RCC 7860 (cell line): ENCODE measurements at places on chromosomes 3 and 15.

DNA sequence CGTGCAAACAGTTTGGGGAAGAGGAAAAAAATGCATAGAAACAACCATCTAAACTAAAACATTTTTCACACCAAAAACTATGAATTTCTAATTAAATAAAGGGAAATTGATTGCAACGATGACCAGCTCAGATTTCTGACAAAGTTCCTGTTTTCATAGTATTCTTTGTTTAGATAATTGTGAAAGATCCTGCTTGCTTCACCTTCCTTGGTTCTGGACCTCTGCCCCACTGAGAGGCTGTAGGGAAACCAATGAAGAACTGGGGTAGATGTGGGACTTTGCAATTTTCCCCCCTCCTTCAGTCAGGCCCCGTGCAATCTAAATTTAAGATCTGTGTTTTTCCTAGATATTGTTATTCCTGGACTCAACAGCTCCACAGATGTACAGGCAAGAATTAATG lies 13.8 kb upstream of the TEX264 start:
- no peak for DNase-seq

DNA sequence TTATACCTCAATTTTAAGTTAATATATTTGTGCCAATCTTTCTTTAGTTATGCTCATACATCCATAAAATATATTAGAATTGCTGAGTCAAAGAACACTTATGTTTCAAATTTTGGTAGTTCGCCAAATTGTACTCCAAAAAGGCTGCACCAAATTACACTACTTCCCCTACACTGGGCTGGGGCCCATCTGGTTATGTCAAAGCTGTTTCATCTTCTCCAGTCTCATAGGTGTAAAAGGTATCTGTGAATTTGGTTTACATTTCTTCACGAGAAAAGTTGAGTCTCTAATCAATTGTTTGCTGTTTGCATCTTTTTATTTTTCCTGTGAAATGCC lies 706 bp downstream of the FSIP1 start:
- no peak for DNase-seq

GRCh38 chr15:50764461-50765194 lies 878 bp downstream of the SPPL2A start:
- no peak for DNase-seq

DNA sequence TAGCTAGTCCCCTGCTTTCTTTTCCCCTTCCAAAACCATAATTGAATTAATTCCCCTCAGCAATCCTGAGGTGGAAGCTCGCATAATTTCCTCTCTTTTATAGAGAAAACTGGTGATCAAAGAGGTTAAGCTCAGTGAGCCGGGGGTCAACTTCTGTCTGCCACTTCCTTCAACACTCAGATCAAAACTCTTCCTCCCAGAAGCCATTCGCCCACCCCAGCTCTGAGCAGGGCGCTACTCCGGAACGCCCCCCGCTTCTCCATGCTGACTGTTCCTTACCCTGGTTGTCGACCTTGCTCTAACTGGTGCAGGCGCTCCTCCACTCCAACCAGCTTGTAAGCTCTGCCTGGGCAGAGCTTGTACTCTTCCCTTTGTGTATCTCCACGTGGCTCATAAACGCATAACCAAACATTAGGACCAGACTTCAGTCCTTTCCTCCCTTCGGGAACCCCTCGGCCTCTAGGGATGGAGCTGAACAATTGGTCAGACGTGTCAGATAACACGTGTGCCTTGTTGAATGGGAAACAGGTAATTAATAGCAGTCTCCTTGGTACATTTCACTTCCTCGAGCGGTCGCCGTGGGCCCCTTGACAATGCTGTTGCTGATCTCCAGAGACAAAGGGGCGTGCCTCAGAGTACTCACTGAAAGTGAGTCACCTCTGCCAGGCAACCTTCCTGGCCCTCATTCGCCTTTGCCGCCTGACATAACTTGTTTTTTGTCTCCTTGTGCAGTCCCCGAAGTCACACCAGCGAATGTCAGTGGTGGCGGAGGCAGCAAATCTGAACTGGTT lies 71.8 kb downstream of the IL5RA start:
- no peak for DNase-seq

DNA sequence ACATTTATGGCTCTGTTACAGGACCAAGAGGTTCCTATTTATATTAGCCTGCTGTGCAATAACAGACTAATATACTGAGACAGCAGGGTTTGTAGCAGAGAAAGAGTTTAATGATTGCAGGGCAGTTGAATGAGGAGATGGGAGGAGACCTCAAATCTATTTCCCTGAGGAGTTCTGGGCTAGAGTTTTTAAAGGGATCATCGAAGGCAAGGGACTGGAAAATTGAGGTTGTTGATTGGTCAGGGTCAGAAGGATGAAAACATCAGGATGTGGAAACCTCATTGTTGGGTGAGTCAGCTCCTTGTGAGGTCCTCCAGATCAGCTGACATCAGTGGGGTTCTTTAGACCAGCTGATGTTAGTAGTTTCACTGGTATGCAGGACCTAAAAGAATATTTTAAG lies 60.6 kb upstream of the GOLGA8B start:
- no peak for DNase-seq

GRCh38 chr3:194632809-194633348 lies 340 bp downstream of the TMEM44 start:
- DNase-seq: peak; percentile 25
